ENCODE measurements at places on chromosomes 16 and 17.

GRCh38 chr16:75621170-75621477 is 2.0 kb downstream of the ADAT1 start:
- no peak for DNase-seq

- DNase-seq = no peak
Observed at GRCh38 chr17:31089471-31089870, 5.3 kb upstream of the NF1 start.

- DNase-seq = no peak
Observed at GRCh38 chr16:89612415-89613166, 851 bp upstream of the DPEP1 start.

DNA sequence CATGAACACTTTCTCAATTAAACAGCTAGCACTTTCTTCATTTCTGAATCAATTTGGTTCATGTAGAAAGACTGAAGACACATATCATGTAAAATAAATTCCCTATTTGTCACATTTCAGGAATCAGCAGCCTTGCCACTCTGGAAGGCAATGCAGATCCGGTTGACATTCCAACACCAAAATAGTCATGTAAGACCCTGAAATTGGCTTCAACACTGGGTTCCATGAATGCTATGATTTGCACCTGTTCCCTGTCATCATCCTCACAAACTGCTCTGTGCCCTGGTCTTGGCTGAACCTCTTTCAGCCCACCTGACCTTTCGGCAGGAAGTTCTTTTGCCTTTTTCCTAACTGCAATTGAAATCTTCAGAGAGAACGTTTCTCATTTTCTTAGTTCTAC is 156.9 kb downstream of the CDH8 start:
- DNase-seq = no peak

DNA sequence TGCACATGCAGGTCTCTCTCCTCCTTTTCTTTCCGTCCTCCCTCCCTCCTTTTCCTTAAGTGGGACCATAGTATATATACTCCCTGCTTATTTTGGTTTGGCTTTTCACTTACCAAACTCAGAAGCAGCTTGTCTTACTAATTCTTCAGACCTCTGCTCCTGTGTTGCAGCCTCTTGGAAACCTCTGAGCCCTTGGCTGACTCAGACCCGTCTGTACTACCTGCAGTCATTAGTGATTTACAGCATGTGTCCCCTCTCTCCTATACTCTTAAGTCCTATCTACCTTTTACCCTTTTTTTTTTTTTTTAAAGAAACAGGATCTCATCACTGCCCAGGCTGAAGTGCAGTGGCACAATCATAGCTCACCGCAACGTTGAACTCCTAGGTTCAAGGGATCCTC is 207.0 kb downstream of the STX8 start:
- no peak for DNase-seq
